NCI-H1092 (cell line): ENCODE measurements at places on chromosomes 4 and X.

DNA sequence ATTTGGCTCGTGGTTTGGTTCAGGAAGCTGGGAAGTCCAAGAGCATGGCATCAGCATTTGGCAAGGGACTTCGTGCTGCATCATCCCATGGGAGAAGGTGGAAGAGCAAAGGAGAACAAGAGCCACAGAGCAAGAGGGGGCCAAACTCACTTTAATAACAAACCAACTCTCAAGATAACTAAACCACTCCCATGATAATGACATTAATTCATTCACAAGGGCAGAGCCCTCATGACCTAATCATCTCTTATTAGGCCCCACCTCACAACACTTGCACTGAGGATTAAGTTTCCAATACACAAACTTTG, 113.4 kb upstream of the ATXN3L start:
- DNase-seq, result no peak

DNA sequence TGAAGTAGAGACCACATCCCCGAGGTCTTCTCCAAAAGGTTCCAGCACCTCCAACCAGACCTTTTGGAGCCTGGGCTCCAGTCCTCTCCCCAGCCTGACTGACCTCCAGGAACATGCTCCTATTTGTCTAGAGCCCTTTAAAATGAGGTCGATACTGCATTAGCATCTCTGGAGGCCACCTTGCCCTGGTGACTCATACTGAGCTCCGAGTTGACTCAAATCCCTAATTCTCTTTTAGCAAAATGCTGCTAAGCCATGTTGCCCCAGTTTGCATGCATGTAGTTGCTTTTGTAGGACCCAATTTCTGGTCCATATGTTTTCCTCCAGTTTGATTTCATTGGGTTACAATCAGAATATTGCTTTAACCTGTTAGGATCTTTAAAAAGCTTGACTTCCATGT, 43.5 kb upstream of the CITED1 start:
- DNase-seq, result no peak

GRCh38 chr4:99654361-99654761, 3.3 kb downstream of the C4orf54 start:
- no peak for DNase-seq

DNA sequence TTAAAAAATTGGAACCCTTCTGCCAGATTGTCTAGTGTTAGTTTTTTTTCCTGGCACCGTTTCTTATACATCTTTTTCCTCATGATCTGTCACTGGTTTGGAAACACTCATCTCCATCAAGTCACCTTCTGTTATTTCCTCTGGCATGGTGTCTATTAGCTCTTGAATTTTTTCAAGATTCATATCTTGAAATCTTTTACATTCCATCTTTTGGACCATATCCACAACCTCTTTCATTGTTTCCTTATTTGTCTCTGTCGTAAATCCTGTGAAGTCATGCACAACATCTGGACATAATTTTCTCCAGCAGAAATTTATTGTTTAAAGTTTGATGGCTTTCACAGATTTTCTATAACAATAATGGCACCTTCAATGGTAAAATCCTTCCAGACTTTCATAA, 10.2 kb upstream of the TMEM185A start:
- DNase-seq, result no peak

- DNase-seq, result no peak
Measured at GRCh38 chr4:48499551-48500066, 9.6 kb downstream of the ZAR1 start.

DNA sequence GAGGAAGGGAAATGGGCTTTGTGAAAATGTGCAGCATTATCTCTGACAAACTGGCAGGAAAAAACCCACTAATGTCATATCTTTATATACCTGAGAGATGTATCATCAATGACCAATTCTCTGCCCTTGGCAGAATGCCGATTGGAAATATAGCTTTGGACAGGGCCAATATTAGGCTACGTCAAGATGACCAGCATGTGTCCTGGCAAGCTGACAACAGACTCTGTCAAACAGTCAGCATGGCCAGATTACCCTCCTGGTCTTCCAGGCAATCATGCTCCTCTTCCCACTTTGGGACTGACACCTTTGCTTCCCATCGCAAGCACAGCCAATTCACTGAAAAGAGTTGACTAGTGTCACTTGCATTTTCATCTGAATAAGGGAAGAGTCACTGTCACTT, 57.0 kb downstream of the SORBS2 start:
- DNase-seq, result no peak

DNA sequence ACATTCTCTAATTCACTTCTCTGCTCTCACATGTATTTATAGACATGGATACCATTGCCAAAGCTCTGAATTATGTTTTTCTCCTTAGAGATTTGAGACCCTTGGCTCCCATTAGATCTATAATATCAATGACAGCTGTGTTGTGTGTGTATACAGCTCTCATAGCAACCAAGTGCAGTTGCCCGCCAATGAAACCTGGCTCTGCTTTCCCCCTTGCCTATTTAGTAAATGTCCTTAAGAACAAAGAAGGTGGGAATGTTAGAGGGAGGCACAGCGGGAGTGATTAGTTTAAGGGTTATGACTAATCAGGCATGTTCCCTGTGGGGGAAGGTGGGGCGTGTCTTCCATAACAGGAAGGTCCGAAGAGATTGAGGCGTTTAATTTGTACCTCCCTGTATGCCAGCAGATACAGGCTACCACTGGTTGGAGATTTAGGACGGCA, 100.5 kb upstream of the TBC1D9 start:
- DNase-seq, result peak; percentile 57
